ENCODE measurements at places on chromosomes 7 and 10.

DNA sequence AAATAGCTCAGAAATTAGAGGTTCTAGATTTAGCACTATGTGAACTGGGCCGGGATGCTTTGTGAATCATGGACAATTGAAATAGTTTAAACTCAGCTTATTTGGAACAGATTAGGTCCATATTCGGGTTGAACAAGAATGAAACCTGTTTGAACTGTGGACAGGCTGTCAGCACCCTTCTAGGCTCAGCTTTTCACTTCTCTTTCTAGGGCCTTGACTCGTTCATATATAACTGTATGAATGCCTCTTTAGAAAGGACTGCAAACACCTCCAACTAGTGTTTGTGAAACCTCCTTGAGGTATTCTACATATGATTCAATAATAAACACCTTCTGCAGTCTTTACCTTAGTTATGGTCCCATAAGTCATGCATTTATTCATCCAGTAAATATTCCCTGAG, 115.6 kb downstream of the REEP3 start:
- no peak for DNase-seq

GRCh38 chr10:6349846-6350535, 147.3 kb downstream of the PFKFB3 start:
- DNase-seq: no peak

- no peak for DNase-seq
Measured at GRCh38 chr10:67049988-67050387, 124.2 kb downstream of the LRRTM3 start.

- DNase-seq: no peak
Measured at GRCh38 chr7:114986190-114987180, 64.6 kb downstream of the MDFIC start.

- DNase-seq: peak; percentile 77
Measured at GRCh38 chr7:23347682-23348180, 48.6 kb downstream of the MALSU1 start.

GRCh38 chr7:150569245-150569955, 2.2 kb downstream of the GIMAP4 start:
- DNase-seq: no peak

- no peak for DNase-seq
Measured at GRCh38 chr7:11410656-11411644, 421.0 kb downstream of the THSD7A start.

DNA sequence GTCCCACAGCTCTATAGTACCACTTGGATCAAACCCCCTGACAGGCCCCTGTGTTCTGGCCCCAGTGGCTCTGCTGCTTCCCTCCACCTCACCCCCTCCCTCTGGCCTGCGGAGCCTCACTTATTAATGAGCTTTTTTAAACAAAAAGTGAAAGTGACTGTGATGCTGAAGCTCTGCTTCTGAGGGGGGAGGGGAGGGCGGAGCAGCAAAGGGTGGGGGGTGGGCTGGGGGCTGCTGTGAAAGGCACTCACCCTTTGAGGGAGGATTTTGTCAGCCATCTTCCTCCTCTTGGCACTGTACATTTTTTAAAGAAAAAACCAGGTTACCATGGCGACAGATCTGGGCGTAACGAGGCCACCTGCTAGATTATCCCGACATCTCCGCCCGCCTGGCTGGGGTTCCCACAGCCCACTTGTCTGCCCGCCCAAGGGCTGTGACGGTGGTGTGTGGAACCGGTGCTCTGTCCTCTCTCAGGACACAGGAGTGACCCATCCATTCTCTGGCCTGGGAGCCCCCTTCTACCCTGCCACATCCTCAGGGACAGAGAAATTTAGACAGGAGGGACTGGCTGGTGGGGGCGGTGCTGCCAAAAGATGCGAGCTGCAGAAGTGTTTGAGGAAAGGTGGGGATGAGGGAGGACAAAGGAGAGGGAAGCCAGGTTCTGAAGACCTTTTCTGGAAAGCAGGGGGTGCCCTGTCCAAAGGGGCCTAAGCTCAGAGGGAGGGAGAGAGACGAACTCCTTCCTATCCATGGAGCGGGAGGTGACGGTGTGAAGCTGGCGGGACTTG, 4.9 kb downstream of the SMARCD3 start:
- DNase-seq: no peak

DNA sequence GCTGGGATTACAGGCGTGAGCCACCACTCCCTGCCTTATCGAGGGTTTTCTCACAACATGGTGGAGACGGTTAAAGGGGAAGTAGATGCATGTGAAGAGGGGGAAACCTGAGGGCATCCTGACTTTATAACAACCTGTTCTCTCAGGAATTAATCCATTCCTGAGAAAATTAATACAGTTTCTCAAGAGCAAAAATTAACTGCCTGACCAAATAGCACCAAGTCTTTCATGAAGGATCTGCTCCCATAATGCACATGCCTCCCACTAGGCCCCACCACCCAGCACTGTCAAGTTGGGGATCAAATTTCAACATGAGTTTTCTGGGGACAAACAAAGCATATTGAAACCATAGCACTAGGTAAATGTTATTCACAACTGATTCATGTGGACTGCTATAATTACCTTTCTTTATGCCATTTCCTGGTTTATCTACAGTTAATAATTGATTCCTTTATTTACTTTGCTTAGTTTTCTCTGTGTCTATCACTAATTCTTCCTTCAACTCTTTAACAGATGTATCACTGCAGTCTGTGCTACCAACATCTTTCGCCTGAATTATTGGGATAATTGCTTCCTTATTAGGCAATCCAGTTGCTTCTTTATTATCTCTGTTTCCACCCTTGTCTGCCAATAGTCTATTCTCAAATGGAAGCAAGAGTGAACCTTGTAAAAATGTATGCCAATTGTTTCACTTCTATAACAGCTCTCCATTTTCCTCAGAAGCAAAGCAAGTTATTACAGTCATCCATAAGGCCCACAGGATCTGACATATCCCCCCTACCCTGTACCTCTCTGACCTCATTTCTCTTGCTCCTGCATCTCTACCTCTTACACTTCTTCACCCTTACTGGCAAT, 12.9 kb upstream of the MICU1 start:
- DNase-seq: no peak

- no peak for DNase-seq
Measured at GRCh38 chr7:78620920-78621319, 822.3 kb downstream of the PHTF2 start.

- no peak for DNase-seq
Measured at GRCh38 chr10:102537367-102537766, 33.6 kb downstream of the SUFU start.

- no peak for DNase-seq
Measured at GRCh38 chr10:122225330-122225729, 45.8 kb upstream of the BTBD16 start.

DNA sequence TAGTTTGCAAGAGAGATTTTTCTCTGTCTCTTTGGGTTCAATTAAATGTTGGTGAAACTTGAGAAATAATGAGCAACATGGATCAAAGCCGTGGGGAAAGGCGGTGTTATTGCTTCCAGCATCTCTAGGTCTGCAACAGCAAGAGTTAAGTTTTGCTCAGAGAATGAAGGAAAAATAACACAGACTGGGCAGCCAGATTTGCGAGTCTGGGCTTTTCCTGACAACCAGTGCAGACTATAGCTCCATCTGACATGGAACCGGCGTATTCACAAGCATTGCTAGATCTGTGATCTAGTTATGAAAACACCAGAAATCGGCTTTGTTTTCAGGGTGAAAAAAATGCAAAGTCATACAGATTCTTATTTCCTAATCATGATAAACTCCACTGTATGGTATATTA, 110.4 kb downstream of the CAMK1D start:
- DNase-seq: no peak

DNA sequence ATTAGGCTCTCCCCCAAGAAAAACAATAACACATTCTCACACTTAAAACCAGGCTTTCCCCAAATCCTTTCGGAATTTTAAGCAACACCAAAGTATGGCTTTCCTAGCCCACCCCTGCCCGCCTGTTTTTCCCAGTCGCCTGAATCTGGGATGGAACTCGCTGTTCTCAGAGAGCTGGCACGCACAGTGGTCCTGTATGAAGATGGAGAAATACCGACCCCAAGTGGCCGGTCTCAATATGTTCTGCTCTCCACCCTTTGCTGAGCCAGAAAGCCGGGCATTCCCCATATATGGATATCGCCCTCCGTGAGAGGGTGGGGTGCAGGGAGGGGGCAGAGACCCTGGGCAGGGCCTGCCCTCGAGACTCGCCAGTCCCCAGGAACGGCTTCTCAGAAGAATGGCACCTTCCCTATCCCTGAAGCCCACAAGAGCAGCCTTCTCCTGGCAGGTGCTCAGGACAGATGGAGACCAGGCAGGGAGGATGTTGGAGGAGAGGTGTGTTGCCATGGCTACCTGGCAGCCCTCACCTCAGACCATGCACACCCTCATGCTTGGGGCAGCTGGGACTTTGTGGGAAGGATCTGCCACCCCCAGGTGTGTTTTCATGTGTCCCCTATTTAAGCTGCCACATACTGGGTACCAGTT, 3.4 kb downstream of the TACR2 start:
- peak; percentile 86 for DNase-seq

DNA sequence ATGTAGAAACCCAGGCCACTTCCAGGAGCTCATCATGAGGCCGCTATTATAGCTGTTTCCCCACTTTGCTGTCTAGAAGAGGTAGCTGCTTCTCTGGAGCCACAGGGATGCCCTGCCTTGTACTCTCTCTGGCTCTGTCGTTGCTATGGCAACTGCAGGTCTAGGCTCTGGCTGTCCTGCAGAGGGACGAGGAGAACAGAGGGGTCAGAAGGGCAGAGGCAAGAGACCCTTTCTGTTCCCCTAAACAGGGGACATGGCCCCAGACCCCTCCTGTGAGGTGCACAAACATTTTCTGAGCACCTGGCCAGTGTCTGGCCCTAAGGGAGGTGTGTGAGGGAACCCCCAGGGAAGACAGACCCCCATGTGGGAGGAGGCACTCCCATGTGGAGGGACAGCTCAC, 31.4 kb downstream of the ITPRIP start:
- no peak for DNase-seq

DNA sequence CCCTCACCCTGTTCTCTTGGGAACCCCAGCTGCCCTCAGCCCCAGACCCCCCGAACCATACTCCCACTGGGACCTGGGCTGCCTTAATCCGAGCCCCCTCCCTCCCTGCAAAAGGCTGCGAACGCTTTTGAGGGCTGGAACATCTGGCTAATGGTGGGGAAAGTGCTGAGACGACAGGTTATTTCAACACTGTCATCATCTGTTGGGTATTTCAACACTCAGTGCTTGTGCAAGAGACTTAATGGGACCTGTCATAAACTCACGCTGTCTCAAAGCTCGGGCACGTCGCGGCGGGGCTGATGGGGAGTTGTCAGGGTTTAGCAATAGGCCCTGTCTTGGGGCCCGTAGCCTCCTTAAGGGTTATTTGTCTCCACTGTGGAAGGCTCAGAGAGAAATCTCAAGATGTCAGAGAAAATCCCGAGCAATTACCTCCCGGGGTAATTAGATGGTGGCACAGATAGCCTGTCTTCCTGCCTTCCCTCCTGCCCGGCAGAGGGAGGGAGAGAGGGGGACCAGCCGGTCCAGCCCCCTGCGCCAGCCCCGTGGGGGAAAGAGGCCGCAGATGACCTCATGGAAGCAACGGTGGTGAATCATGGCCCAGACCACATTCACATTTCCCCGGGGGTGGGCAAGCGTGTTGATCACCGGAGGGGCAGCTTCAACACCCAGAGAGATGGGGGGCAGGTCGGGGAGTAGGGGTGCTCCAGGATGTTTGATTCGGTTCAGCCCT, 88.7 kb upstream of the MYL10 start:
- peak; percentile 34 for DNase-seq

GRCh38 chr10:4918236-4918635, 45.0 kb upstream of the AKR1C1 start:
- no peak for DNase-seq

GRCh38 chr7:30655096-30655970, 26.9 kb downstream of the CRHR2 start:
- no peak for DNase-seq

DNA sequence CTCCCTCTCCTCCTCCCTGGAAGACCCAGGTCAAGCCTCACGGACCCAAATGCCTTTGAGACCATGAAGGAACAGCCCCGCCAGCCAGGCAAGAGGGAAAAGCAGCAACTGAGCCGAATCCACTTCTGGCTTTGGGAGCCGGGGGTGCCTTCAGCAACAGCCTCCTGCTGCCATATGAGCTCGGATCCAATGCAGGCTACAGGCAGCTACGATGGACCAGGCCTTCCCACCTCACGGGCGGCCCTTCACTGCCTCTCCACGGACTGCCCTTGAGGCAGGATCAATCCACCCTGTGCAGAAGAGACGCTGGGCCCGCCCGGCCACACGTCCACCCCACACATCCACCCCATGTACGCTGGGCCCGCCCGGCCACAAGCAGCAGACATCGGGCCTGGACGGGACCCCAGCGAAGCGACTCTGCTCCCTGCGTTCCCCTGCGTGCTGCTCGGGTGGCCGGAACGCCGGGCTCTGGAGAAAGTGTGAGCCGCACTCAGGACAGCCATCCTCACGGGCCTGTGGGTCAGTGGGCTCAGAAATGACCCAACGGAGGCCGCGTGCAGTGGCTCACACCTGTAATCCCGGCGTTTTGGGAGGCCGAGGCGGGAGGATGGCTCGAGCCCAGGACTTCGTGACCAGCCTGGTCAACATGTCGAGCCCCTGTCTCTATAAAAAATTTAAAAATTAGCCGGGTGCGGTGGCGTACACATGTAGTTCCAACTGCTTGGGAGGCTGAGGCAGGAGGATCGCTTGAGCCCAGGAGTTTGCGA, 82.0 kb downstream of the FOXL3 start:
- no peak for DNase-seq

GRCh38 chr10:123463698-123464097, 202.5 kb upstream of the GPR26 start:
- DNase-seq: no peak

- DNase-seq: no peak
Measured at GRCh38 chr7:50594136-50594535, 28.9 kb upstream of the DDC start.

GRCh38 chr10:75400163-75400770, 1.3 kb downstream of the ZNF503 start:
- DNase-seq: no peak

- no peak for DNase-seq
Measured at GRCh38 chr7:5621776-5622175, 159.7 kb downstream of the RNF216 start.

DNA sequence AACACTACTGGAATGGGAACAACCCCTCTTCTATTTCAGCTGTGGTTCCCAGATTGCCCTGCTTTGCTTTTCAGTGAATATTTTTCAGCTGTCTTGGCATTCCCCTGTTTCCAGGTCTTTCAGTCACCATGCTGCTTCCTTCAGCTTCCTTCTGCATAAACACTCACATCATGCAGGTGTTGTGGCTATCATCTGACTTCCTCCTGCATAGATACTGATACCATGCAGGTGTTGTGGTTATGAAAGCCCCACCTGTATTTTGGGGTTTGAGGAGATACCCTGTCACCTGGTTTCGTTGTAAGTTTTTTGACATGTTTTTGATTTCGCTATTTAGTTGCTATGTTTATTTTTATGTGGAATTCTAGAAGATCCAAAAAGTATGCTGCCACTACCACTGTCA, 71.5 kb downstream of the SLC35B4 start:
- DNase-seq: no peak

DNA sequence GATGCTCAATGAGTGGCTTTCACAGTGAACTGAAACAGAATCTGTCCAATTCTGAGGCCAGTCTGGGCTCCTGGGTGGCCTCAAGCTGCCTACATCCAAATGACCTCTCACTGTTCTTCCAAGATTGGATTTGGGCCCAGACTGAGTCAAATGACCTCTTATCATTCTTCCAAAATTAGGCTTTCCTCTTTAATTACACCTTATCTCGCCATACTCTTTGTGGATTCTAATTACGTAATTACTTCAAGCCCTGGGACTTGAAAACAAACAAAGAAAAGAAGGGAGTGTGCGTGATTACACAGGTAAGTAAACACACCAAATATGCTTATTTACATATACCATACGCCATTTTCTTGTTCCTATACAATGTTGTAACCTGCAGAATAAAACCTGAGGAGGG, 18.8 kb downstream of the SORBS1 start:
- DNase-seq: no peak

GRCh38 chr7:140674899-140675701, 2.4 kb downstream of the ADCK2 start:
- peak; percentile 49 for DNase-seq
